ENCODE measurements at places on chromosomes 2 and 18.

DNA sequence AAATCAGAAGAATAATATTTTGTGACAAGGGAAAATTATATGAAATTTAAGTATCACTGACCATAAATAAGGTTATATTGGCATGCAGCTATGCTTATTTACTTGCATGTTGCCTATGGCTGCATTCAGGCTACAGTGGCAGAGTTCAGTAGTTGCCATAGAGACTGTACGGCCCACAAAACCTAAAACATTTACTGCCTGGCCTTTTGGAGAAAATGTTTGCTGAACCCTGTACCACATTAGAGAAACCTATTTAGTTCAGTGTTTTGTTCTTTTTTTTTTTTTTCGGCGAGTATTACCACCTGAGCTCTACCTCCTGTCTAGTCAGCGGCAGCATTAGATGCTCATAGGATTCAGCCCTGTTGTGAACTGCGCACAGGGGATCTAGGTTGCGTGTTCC lies 163.7 kb downstream of the MCFD2 start:
- no peak for DNase-seq

DNA sequence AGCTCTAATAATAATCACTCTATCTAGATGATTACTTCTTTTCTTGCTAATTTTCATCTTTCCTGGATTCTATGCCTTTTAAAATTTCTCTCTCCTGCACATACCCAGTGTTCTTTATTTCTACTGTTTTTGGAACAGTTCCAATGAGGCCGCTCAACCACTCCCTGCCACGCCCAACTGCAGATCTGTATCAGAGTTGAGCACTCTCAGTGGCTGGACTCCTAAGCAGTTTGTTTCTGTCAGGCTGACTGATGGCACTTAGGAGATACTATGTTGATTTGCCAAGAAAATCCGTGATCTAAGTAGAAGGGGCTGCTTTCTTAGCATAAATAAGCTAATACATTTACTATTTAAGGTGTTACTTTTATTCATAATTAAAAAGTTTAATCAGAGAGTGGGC lies 192.8 kb downstream of the ARHGAP15 start:
- no peak for DNase-seq

DNA sequence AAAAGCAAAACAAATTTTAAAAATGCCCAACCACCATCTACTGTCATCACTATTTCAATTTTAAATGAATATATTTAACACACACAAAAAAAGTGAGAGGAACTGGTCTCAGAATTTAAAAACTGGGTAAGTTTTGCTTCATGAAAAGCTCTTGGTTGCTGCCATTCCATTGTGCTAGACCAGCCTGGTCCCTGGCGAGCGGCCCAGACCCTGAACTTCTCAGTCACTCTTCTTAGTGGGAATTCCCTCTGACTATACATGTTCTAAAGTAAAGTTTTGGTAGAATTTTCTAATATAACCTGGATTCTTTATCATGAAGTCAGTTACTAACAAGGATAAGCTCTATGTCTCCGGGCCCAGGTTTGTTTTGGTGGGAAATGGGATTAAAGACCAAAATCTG lies 34.8 kb upstream of the TMEM177 start:
- no peak for DNase-seq

- no peak for DNase-seq
These were observed 13.2 kb upstream of the CD302 start for GRCh38 chr2:159811232-159811631.

- DNase-seq: no peak
These were observed 58.1 kb downstream of the SPATS2L start for GRCh38 chr2:200364620-200365019.

- no peak for DNase-seq
These were observed 108.4 kb upstream of the LDAH start for GRCh38 chr2:20931346-20931745.

GRCh38 chr2:66041902-66042657 lies 392.8 kb upstream of the MEIS1 start:
- no peak for DNase-seq

- peak; percentile 48 for DNase-seq
These were observed 273.3 kb downstream of the GLI2 start for GRCh38 chr2:121008975-121009374.

DNA sequence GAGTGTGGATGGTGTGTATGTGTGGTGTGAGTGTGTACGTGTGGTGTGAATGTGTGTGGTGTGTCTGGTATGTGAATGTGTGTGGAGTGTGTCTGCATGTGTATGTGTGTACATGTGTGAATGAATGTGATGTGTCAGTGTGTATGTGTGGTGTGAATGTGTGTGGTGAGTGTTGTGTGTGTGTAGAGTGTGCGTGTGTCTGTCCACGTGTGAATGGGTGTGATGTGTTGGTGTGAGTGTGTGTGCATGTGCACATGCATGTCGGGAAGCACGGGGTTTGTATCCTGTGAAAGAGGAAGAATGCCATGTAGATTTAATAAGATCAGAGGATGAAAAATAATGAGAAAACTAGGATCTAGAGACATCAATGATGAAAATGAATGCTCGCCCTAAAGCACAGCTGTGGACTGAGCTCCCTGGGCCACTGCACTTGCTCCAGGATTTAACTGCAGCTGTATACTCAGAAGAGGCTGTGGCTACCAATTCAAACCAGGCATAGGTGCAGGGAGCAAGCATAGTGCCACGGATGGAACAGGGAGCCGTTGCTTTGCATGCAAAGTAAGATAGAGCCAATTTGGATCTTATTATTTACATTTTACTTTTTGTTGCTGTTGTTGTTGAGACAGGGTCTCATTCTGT lies 122.7 kb downstream of the DOCK10 start:
- DNase-seq: no peak

DNA sequence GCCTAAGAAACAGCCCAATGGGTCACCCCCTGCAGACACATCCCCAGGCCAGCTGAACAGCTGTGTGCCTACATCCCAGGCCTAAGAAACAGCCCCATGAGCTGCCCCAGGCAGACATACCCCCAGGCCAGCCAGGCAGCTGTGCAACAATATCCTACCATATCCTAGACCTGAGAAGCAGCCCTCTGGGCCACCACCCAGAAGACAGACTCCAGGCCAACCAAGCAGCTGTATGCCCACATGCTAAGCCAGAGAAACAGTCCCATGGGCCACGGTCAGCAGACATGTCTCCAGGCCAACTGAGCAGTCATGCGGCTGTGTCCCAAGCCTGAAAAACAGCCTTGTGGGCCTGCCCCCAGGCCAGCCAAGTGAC lies 205.5 kb downstream of the ATAD2B start:
- no peak for DNase-seq

DNA sequence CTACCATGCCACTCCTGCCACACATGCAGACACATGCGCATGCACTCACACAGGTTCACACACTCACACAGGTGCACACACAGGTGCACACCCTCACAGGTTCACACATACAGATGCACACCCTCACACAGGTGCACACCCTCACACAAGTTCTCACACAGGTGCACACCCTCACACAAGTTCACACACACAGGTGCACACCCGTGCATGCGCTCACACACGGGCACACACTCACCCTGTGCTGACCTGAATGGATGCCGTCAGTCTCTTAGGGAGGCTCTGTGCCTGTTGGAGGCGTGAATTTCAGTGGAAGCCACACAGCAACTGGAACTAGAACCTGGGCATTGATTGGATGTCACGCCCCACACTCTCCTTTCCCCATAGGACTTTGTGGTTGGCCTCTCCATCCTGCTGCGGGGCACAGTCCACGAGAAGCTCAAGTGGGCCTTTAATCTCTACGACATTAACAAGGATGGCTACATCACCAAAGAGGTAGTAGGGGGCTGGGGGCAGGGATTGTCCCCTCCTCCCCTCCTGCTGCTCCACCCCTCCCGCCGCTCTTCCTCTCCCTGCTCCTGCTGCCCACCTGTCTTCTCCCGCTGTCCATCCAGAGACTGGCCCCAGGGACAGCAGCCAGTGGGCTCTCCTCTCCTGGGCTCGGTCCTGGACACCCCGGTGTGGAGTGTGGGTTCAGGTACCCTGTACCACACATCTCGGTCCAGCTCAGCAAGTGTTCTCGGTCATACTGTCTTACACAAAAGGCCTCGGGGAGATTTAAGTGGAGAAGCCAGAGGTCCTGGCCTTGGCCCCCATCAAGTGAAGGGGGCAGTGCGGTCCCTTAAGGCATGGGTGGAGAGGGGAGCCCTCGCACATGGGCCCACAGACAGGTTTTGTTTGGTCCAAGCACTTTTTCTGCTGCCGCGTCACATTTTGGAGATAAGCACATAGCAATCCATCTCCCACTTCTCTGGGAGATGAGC lies 21.0 kb upstream of the FAHD2A start:
- DNase-seq: no peak

GRCh38 chr2:48398285-48399002 lies 131.5 kb upstream of the STON1 start:
- no peak for DNase-seq

- no peak for DNase-seq
These were observed 122.6 kb upstream of the SPRED2 start for GRCh38 chr2:65554765-65555591.

- no peak for DNase-seq
These were observed 205.8 kb downstream of the INSIG2 start for GRCh38 chr2:118294063-118294462.

- no peak for DNase-seq
These were observed 761.0 kb downstream of the EPHA4 start for GRCh38 chr2:220811115-220811514.

GRCh38 chr2:43117521-43118143 lies 108.8 kb downstream of the ZFP36L2 start:
- DNase-seq: no peak

- DNase-seq: peak; percentile 49
These were observed 34.1 kb upstream of the CTAGE1 start for GRCh38 chr18:22451796-22452195.

DNA sequence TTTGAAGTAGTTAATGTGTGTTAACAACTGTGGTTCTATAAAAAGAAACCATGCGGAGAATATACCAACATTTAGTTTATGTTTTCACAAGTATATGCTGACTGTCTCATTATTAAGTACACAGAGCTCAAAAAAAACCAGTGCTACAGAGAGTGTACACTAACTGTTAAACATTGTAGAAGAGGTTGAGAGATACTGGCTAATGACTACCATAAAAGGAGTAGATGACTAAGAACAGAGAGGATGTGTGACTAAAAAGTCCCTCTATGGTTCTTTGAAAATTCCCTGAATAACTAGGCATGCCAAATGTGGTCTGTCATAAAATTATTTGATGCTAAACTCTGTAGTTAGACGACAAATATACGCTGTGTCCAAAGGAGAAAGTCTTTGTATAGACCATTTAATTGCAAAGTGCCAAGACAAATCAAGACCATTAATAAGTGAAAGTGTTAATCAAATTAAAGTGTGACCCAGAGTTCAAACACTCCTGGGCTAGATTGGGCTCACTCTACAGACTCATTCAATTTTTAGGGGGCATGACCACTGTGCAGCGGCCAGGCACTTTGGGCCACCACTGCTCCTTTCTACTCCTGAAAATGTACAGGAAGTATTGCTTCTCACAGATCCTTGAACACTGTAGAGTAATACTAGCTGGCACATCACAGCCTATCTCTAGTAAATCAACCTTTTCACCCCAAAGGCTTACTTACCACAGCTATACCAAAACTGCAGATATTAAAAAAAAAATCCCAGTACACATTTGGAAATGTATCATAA lies 45.1 kb upstream of the SERTAD2 start:
- DNase-seq: no peak

DNA sequence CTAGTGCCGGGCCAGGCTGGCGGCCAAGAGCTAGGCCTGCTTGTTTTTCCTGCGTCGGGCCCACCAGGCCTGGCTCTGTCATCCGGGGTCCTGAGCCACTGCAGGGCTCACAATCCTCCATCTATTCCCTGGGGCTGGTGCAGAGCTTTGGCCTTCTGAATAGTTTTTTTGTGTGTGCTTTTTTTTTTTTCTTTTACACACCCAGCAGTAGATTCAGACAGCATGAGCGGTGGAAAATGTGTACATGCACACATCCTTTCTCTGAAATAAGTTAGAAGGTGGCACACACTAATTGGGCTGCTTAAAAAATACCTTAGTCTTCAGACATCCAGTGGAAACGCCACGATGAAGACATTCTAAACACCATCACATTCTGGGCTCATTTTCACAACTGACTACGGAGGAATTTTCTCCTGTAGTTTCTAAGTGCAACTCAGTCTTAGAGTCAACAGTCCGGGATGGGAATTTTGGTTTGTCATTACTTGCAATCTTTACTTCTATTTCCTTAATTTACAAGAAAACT lies 6.1 kb downstream of the ZFP36L2 start:
- no peak for DNase-seq

- DNase-seq: no peak
These were observed 13.9 kb downstream of the FN1 start for GRCh38 chr2:215421859-215422461.

GRCh38 chr2:112880696-112881095 lies 30.3 kb upstream of the IL37 start:
- DNase-seq: no peak

DNA sequence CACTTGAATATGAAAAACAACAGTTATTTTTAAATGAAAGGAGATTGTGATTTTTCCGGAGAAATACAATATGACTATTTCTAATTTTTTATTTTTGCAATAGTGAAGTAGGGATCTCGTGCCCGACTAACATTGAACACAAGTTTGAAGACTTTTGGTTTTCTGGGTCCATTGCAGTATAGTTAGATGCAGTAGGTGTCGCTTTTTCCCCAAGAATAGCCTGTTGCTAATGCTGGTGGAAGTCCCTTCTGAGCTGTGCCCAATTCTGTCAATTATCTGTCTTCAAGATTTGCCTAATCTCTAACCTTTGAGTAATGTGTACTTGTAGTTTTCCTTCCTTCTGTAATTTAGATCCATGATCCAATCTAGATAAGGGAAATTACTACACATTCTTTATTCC lies 36.5 kb downstream of the SEMA4F start:
- no peak for DNase-seq

DNA sequence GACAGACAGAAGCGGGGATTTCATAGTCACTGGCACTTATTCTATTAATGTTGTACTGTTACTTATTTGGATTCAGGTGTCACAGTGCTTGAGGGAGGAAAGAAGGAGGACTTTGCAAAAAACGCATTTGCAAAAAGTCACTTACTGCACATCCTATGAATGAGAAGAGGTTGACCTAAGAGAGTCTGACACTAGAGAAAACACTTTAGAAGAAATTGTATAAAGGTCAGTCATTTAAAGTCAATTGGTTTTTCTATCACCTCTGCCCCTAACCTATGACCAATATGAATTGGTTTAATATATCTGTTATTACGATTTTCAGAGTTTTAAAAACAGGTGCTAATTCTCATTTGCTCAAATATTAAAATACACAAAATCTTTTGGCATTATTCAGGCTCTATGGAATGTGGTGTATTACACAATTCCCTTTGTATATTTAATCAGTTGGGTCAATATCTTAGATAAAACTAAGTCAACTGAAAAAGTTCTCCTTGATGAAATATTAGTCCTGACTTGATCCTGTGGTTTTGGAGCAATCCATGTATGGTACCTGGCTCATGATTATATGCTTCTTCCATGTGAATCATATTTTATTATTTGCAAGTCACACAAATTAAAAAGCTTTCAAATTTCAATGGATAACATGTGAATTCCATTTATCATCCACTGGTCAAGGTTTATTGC lies 157.4 kb downstream of the CDH2 start:
- no peak for DNase-seq

DNA sequence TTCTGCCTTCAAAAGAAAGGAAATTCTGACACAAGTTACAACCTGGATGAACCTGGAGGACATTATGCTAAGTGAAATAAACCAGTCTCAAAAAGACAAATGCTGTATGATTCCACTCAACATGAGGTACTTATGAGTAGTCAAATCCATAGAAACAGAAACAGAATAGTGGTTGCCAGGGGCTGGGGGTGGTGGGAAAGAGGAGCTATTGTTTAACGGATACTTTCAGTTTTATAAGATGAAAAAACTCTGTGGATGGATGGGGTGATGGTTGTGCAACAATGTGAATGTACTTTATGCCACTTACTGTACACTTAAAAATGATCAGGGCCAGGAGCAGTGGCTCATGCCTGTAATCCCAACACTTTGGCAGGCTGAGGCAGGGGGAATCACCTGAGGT lies 15.4 kb downstream of the SLC35F5 start:
- no peak for DNase-seq

Measured in ecto neural progenitor cell (in vitro differentiated cells).